ENCODE measurements at places on chromosomes 2 and 18. TPM values are rescaled to one million over a fixed set of nuclear protein-coding genes. Genes with fewer than 3 reads are reported as not detected.

DNA sequence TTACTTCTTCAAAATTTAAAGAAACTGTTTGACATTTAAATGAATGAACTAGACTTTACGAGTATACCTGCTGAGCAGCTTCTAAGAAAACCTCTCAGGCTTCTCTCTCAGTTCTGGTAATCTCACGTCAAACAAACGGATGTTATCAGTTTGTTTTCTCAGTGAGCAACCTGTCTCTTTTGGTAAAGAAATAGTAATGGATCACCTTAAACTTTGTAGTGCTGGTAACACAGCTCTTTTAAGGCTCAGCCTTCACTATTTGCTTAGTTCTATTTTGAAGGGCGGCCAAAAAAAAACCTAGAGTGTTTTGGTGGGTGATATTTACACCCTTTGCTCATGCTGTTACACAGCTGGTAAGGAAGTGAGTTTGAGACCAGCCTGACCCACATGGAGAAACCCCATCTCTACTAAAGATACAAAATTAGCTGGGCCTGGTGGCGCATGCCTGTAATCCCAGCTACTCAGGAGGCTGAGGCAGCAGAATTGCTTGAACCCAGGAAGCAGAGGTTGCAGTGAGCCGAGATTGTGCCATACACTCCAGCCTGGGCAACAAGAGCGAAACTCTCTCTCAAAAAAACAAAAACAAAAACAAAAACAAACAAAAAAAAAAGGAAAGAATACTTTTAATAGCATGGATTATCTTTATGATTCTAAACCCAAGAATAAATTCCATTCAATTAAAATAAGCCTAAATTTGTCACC lies 15.9 kb downstream of the FN1 start:
- no peak for DNase-seq

Gene LYG1
- total RNA-seq = 0.80 TPM

Gene PIGN
- total RNA-seq = 47.9 TPM

Gene KCNE4
- 5.0 TPM for total RNA-seq

- no peak for DNase-seq
Observed at GRCh38 chr2:113080134-113080533, 12.4 kb downstream of the IL1F10 start.

GRCh38 chr2:52294628-52295027 lies 1262.7 kb upstream of the NRXN1 start:
- DNase-seq = no peak

GRCh38 chr2:196823750-196824522 lies 14.8 kb upstream of the C2orf66 start:
- no peak for DNase-seq

Gene BZW1
- total RNA-seq = 326 TPM

- DNase-seq = no peak
Observed at GRCh38 chr2:96262306-96262705, 3.5 kb downstream of the TMEM127 start.

Gene RAB17
- total RNA-seq = not detected

DNA sequence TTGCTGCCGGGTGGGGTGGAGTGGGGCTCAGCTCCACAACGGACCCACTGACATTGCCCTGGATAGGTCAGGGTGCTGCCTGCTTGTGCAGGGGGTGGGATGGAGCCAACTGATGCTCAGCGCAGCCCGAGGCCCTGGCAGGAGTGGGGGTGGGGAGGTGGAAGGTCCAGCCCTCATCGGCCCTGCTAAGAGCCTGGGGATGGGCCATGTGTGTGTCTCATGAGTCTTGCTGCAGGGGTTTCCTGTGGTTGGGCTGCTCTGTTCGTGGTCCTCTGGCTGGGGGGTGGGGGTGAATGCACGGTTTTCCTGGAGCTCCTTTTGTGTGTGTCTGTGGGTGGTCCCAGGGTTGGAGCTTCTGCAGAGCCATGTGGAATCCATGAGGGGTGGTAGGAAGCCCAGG lies 39.4 kb upstream of the GALR1 start:
- DNase-seq = no peak

Gene CD226
- 4.9 TPM for total RNA-seq

GRCh38 chr2:176151442-176152287 lies at the start of gene HOXD4:
TSS of gene HOXD4 (plus strand) at chr2:176151550. CDS start at chr2:176151634, 84 bp downstream.
- no peak for DNase-seq

- no peak for DNase-seq
Observed at GRCh38 chr2:57693965-57694364, 352.6 kb upstream of the VRK2 start.

Gene CCDC85A
- total RNA-seq = 7.5 TPM

Gene IHH
- not detected for total RNA-seq

Gene NMUR1
- total RNA-seq = not detected

Gene KCNG2
- 0.66 TPM for total RNA-seq

- DNase-seq = peak; percentile 17
Observed at GRCh38 chr2:239178484-239178883, 222.3 kb downstream of the HDAC4 start.

DNA sequence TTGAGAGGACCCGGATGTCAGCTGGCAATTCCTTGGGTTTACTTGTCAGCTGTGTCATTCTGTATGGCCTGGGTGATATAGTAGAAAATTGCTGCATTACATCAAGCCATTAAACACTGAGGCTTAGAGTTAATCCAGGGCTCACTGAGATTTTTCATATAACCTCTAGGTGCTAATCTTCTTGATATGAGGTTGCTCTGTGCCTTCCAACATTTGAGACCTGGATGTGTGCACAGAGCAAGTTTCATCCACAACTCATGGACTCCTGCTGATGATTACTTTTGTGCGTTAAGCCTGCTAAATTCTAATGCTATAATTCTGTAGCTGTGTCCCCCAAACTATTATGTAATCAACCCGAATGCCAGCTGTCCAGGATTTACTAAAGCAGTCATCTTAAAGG lies 178.4 kb upstream of the CDH20 start:
- DNase-seq = no peak

Gene DNAH7
- 10.5 TPM for total RNA-seq

DNA sequence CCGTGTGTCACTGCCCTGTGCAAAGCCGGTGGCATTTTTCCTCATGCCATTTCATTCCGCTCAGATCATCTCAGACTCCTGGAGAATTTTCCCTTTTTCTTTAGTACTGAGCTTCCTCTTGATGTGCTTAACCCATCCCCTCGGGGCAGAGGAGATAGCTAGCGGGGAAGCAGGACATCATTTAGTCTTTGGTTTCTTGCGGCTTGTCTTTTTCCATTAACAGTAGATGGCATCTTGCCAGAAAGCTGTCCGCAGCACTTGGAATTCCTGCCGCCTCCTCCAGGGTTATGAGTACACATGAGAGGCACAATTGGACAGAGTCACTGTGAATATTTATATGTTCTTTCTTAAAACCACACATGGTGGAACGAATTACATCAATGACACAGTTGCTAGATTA lies 226.6 kb downstream of the ALPK2 start:
- no peak for DNase-seq

DNA sequence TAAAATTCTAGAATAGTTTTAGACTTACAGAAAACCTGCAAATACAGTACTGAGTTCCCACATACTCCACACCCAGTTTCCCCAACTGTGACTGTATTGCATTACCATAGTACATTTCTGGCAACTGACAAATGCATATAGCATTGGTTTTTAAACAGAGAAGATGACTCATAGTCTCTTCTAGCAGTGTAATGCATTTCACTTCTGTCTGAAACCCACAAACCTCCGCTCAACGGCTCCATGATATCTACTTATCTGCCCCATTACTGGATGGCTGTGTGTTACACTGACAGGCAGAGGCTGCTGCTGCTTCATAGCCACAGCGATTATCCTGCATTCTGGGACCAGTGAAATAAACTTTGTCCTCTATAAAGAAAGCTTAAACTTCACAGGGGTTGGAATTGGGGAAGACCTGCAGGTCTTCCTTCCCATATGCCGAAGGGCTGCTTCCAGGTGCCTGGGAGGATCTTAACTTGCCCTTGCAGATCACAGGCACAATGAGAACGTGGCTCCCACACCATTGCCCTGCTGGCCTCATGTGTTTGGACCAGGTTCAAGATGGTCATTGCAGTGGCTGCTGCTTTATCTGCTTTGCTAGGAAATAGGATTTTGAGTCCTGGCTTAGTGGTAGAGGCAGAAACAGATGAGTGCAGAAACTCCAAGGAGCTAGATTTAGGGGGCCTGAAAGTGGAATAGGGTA lies 742.6 kb upstream of the HS6ST1 start:
- DNase-seq = no peak

GRCh38 chr2:100142393-100142792 lies at the start of gene AFF3:
TSS of gene AFF3 (minus strand) at chr2:100142590. CDS start at chr2:100104454, 38,136 bp downstream.
- DNase-seq = no peak

Gene SIX2
- 3.5 TPM for total RNA-seq

Gene ALPP
- not detected for total RNA-seq

GRCh38 chr18:78688249-78688648 lies 291.4 kb upstream of the SALL3 start:
- DNase-seq = no peak
